GM12878 (cell line): ENCODE measurements at places on chromosomes 2 and 18.

DNA sequence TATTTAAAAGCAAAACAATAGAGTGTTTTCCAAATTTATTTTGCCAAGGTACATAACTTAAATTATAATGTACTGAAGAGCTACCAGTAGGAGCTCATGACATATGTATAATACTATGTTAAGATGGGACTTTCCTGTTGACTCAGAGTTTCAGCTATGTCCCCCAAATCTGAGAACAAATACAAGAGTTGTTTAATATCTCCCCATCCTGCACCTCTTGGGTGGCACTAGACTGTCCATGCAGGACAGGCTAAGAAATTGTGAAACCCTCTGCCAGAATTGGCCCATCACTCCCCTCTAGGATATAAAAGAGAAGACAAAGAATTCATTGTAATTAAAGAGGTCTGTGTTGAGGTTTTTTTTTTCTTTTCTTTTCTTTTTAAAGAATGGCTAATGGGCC, 21.7 kb upstream of the CTAGE1 start:
- no peak for DNase-seq

DNA sequence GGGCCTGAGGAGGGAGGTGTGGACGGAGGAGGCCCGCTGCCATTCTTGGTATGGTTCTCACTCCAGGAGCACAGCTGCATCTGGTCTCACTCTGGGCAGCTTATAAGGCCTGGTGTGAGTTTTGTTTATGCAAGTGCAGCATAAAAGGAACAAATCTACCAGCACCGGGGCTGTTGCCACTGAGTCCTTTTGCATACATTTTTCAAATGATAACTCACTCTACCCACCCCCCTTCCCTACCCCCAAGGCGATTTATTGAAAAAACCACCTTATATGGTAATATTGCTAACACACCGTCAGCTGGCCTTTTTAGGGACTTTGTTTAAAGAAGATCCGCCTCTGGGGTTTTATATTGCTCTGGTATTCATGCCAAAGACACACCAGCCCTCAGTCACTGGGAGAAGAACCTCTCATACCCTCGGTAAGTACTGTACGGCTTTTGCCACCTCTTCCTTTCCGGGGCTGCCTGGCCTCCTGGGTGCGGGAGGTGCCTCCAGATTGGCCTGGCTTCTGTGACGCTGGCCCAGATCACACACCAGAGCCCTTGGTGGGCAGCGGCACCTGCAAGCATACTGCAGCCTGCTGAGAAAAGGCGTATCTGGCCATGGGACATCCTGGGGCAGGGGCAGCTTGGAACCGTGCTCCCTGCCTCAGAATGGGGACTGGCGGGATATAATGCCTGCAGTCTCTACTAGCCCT, at the start of gene ACTG2:
ACTG2 (plus strand) TSS at position 378 of the 699 bp plus-strand sequence. CDS start 8,304 bp downstream, outside the sequence.
- DNase-seq: no peak

DNA sequence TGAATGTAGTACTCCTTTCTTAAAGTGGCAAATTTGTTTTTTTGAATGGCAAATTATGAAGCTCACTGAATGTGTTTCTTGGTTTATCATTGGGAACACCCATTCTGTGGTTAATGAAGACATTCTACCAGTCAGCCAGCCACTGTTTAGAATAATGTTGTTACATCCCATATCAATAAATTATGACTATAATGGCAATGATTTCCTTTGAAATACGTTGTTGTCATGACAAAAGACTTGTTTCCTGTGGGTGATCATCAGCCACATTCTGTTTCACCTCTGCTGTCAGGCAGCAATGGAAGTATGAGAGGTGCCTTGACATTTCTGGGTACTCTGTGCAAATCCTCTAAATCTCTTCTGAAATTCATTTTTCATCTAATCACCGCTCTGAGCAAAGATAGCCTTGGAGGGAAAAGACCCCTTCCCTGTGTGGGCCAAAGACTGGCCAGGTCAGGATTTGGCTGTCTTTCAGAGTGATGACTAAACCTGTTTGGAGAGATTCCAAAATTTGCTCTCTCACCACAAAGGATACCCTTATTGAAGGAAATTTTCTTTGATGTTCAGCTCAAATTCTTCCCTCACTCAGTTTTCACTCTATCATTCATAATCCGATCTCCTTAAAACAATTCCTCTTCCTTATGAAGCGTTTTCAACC, 869.2 kb downstream of the BCL11A start:
- DNase-seq: no peak

DNA sequence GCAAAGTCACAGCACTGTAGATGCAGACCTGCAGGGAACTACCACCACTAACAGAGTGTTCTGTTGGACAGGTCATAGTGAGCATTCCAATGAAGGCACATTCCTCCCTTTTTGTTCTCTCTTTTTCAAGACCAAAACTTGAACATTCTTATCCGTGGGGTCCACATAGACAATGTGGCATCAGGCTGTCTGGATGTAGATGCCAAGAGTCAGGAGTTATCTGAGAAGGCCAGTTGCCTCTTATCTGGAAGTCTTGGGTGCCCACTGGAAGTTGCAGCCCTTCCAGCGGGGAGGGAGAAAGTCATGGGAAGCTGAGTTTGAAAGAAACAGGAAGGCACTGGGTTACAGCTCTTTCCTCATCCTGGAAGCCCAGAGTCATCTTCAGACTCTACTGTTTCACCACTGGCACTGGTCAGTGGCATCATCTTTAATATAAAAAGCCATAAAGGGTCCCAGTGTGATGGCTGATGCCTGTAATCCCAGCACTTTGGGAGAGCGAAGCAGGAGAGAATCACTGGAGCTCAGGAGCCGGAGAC, 61.4 kb downstream of the FAM161A start:
- no peak for DNase-seq

GRCh38 chr2:36492216-36492945, 105.6 kb downstream of the FEZ2 start:
- DNase-seq: no peak

- no peak for DNase-seq
These were observed 59.7 kb upstream of the PDK1 start for GRCh38 chr2:172496160-172496608.

DNA sequence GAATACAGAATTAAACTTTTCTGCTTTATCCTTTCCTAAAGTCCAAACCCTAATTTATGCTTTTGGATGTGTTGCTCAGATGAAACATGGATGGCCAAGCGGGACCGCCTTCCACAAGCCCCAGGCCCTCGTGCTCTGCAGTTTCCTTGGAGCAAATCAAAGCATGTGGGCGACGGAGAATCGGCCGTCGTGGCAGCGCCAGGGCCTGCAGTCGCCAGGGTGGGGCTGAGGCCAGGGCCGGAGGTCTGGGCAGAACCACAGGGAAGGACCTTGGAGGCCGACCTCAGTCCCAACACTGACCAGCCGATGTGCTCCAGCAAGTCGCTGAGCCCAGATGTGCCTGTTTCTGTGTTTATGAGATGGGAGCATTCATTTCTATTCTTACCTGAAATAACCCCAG, 108.1 kb downstream of the MBP start:
- no peak for DNase-seq

- no peak for DNase-seq
These were observed 307.7 kb upstream of the CCDC68 start for GRCh38 chr18:55266981-55267380.

GRCh38 chr2:128734521-128735295, 416.0 kb upstream of the HS6ST1 start:
- no peak for DNase-seq

DNA sequence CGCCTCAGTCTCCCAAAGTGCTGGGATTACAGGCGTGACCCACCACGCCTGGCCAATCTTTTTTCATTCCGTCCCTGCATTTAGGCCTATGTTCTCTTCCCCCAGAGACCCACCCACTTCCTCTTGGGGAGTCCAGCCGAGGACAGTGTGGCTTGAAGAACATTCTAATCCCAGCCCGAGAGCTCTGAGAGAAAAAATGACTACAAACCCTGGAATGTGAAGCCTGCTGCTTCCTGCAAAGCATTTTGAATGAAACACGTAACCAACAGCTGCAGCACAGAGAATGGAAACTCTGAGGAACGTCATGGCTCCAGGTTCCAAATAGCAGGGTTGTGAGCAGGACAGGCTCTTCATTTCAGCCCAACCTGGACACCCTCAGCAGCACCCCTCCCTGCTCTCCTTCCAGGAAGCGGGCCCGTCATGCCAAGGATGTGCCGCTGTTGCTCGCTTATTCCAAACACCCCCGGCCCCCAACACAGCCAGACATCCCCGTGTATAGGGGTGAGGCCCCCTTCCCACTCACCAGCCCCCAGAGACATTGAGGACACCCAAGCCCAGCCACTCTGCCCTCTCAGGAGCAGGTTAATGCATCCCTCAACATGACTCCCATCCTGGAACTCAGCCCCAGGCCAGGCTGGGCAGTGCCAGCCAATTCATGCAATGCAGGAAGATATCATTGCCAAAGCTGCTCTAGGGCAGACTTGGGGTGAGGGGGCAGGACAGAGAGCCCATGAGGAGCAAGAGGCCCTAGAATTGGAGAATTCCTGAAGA, 139.8 kb downstream of the ZFP36L2 start:
- DNase-seq: no peak

- DNase-seq: no peak
These were observed 87.1 kb upstream of the MCFD2 start for GRCh38 chr2:47002480-47003381.

DNA sequence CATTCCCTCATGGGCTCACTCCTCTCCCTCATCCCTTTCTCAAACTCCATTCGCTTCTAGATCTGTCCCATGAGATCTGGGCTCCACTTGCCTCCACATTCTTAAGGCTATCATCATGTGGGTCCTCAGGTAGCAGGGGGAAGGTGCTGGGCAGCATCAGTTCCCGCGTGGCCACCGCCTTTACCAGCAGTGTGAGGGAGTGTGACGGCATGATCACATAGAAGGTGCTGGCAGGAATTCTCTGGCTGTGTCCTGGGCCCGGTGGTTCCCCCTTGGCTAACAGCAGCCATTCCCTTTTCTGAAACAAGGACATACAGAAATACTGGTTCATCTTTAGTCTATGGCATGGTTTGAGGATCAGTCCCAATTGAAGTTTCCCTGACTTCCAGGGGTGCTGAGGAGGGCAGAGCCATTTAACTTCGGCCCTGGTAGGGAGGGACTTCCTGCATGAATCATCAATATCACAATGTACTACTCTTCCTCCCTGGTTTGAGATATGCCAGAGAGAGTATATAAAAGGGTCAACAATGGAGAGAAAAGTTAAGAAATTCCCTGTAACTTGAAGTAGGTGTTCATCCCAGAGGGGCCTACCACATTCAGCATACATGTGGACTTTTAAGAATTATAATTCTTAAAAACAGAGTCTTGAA, 7.7 kb downstream of the DOK1 start:
- DNase-seq: no peak

DNA sequence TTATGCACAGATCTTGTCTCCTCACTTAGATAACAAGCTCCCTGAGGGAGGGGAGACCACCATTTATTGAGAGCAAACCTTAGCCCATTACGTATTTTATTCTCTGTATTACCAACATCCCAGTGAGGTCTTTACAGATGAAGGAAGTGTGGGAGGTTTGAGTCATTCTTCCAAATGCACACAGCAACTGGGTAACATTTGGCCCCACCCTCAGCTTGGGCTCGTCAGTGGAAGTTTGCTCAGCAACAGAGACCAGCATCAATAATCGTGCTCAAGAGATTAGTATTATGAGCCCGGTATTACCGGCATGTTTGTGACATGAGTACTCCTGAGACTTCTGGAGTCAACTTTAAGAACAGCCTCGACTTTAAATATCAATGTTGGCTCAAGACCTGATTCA, 168.6 kb downstream of the ETAA1 start:
- DNase-seq: no peak

- DNase-seq: no peak
These were observed 11.7 kb downstream of the VIT start for GRCh38 chr2:36708041-36708741.

DNA sequence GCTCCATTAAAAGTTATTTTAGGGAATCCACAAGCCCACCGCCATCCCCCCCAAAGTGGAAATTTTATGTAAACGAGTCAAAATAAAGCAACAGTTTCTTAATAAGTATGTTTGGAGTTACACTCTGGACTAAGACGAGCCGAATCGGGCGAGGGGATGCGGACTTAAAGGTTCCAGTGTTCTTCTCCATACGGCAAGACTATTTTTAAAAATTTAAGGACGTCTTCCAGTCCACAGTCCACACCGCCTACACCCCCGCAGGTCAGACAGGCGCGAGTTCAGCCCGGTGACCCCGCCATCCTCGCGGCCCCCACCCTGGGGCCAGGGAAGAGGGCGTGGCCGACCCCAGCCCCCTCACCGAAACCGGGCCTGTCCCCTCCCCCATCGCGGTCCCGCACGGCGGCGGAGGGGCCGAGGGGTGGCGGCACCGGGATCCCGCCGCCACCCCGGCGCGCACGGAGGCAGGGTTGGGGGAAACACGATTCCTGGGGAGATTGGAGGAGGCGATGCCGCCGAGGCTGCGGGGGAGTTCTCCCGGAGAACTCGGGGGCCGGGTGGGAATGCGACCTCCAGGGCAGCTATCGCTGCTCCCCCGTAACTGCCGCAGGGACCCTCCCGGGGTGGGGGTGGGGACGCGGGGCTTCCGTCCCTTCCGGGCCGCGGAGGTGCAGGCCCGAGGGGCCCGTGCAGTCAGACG, 24.5 kb upstream of the SMAD7 start:
- no peak for DNase-seq

DNA sequence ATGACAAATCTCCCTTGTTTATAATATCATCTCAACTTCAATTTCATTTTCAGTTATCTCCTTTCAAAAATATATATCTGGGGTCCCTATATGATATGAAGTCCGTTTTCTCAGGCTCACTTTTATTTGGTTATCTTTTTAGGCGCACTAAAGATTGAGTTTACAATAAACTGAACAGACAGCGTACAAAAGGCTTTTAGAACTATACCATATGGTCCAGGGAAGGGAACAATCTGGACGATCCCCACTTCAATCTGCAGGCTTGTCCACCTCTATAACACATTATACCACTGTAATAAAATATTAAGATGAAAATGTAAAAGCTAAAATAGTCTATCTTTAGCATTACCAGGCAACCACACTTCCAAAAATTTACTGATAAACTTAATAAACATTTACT, 289.9 kb downstream of the ZEB2 start:
- no peak for DNase-seq

DNA sequence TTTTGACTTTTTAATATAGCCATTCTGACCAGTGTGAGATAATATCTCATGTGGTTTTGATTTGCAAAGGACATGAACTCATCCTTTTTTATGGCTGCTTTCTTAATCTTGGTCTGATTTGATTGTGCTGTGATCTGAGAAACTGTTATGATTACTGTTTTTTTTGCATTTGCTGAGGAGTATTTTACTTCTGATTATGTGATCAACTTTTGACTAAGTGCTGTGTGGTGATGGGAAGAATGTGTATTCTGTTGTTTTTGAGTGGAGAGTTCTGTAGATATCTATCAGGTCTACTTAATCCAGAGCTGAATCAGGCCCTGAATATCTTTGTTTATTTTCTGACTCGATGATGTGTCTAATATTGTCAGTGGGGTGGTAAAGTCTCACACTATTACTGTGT, 16.8 kb downstream of the SP140L start:
- no peak for DNase-seq

DNA sequence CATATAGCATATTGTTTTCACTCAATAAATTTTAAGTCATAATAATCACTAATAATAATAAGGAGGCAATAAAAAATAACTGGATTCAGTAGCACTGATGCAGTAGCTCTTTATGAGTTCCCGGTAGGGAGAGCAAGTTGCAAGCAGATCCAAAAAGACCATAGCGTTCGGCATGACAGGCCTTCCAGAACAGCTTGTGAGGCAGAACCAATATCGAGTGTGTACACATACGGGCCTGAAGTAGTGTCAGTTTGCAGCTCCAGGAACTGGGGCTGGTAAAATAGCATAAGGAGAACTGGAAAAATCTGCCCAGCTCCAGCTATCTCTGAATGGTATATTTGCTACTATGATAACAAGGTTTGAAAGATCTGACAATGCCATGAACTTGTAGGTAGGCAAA, 1607.8 kb upstream of the PIK3C3 start:
- DNase-seq: no peak

GRCh38 chr2:668000-668398, 9.2 kb downstream of the TMEM18 start:
- no peak for DNase-seq
